ENCODE measurements at places on chromosomes 16 and 17.

DNA sequence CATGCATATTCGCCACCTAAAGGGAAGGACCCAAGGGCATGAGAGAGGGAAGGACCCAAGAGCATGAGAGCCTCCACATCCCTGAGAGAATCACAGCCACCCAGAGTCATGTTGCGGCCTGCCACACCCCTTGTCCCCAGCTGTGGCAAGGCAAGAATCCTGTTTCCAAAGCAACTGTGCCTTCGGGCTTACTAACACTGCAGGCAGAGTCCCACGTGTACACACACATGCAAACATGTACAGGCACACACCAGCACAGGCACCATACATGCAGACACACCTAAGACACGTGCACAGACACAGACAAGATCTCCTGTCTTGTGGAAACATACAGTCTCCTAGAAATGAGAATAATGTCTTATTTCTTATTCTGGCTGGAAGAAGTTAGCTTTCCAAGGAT, 92.4 kb upstream of the CDYL2 start:
- DNase-seq = no peak

GRCh38 chr17:74737299-74738050, 419 bp downstream of the RAB37 start:
- DNase-seq = peak; percentile 52

DNA sequence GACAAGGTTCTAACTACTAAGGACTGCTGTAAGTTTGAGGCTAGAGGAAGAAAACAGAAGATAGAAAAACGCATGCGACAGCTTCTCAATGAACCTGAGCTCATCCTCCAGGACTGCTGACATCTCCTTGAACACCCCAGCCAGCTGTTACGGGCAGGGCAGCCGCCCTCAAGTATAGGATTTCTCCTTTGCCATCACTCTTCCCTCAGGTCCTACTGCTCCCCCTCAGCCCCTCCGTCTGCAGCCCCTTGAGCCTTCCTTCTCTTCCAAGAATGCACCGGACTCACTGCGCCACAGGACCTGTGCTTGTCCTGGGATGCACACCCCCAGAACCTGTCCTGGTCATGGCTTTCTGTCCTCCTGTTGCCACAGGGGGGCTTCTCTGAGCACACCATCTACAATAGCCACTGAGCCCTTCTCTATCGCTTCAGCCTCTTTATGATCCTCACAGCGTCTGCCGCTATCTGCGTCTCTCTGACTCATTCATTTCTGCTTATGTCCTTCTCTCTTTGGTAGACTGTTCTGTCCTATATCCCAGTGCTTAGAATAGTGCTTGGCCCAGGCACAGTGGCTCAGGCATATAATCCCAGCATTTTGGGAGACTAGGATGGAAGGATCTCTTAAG, 15.7 kb upstream of the XYLT2 start:
- no peak for DNase-seq

DNA sequence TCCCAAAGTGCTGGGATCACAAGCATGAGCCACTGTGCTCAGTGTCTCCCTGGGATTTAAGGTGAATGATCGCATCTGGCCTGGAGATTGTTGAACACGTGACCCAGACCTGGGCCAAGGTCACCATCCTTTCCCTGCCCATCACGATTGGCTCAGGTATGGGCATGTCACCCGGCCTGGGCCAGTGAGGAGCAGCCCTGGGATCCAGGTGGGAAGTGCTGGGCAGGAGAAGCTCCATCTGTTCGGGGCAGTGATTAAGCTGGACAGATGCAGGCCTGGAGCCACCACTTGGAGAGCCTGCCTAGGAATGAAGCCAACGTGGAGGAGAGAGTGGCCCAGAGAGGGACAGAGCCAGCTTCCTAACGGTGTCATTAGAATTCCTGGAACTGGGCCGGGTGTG, 6.8 kb downstream of the LAT start:
- no peak for DNase-seq

GRCh38 chr17:49339354-49339753, 22.7 kb downstream of the ZNF652 start:
- no peak for DNase-seq

DNA sequence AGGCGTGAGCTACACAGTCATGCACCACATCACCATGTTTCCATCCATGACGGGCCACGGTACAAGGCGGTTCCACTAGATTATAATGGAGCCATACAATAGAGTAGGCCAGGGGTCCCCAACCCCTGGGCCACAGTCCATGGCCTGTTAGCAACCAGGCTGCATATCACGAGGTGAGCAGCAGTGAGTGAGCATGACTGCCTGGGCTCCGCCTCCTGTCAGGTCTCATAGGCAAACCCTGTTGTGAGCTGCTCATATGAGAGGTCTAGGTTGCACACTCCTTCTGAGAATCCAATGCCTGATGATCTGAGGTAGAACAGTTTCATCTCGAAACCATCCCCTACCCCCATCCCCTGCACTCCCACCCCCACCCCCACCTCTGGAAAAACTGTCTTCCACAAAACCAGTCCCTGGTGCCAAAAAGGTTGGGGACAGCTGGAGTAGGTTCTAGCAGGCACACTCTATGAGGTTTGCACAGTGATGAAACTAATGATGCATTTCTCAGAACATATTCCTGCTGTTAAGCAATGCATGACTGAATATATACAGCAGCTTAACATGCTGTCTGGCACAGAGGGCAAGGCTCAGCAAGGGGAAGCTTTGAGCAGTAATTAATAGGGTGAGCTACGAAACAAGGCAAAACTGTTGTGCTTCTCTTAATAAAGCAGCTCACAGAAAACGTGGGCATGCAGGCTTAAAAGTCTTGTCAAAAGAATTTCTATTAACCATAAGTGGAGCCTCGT, 108.0 kb downstream of the VPS53 start:
- no peak for DNase-seq

GRCh38 chr17:55895112-55895759, 144.4 kb downstream of the PCTP start:
- DNase-seq = no peak

DNA sequence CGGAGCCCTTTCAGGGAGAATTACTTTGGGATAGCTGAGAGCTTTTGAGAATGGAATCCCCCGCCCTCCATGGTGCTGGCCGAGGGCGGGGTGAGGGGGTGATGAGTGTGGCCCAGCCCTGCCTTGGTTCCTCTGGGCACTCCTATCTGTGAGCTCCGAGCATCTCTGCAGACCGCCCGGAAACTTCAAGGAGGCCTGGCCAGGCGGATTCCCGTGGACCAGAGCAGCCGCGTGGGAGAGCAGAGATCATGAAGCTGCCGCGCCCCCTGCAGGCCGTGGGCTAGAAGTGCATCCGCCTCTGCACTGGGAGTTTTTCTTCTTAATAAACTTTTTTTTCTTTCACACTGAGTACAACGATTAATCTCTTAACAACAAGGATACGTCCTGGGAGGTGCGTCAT, 392.9 kb upstream of the EEF2KMT start:
- DNase-seq = peak; percentile 69

- DNase-seq = no peak
Observed at GRCh38 chr17:73630531-73630930, 13.7 kb downstream of the SDK2 start.

GRCh38 chr17:60630352-60630751, 30.4 kb downstream of the PPM1D start:
- DNase-seq = no peak

GRCh38 chr16:6124136-6124535, 1026.5 kb upstream of the EEF2KMT start:
- no peak for DNase-seq

- DNase-seq = no peak
Observed at GRCh38 chr17:35733366-35733765, 1.9 kb downstream of the RASL10B start.

GRCh38 chr17:59863616-59864015, 29.1 kb downstream of the TUBD1 start:
- no peak for DNase-seq

- DNase-seq = no peak
Observed at GRCh38 chr17:61313461-61314326, 85.9 kb upstream of the TBX2 start.

- no peak for DNase-seq
Observed at GRCh38 chr17:65079489-65079900, 23.0 kb upstream of the GNA13 start.

DNA sequence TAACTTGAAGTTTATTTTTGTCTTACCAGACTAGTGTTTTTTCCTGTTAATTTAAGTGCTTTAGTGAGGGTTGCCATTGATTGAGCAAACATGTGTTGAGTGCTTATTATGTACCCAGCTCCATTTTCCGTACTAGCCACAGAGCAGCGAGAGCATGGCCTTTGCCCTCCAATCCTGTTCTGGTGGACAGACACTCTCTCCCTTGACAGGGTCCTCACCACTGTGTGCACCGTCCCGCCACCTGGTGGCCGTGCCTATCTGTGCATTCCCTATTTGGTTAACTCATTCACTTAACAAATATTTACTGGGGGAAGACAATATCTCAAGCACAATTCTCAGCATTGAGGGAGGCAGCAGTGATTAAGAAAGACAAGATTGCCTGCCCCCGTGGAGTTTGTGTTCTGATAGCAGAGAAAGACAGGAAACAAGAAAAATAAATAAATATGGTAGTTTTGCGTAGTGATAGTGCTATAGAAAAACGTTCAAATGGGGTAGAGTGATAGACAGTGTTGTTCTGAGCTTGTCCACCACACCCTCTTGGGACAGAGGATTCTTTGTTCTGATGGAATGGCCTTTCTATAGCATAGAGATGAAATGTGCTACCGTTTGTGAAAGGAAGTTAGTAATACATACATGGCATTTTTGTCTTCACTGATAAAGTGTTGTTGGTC, 13.0 kb downstream of the CDH13 start:
- peak; percentile 47 for DNase-seq

GRCh38 chr17:5464717-5465507, 3.9 kb downstream of the DHX33 start:
- DNase-seq = no peak

DNA sequence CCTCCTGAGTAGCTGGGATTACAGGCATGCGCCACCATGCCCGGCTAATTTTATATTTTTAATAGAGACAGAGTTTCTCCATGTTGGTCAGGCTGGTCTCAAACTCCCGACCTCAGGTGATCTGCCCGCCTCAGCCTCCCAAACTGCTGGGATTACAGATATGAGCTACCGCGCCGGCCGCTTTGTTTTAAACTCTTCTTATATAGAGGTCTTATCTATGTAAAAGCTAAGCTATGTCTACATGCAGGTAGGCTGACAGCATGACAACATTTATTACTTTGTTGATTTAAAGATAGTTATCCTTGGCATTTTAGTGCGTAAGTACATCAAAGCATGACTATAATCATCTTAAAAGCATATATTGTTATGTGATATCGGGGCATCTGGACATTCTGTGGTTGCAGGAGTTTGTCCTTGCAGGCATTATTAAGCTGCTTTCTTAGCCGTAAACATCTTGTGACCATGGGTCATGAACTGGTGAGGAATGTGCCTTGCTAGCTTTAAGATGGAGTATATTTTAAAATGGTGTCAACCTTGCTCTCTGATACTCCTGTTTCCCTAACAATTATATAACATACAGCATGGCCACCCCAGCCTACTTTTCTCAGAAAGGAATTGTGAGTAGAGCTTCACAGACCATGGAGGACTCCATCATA, 45.8 kb upstream of the TAOK1 start:
- no peak for DNase-seq

DNA sequence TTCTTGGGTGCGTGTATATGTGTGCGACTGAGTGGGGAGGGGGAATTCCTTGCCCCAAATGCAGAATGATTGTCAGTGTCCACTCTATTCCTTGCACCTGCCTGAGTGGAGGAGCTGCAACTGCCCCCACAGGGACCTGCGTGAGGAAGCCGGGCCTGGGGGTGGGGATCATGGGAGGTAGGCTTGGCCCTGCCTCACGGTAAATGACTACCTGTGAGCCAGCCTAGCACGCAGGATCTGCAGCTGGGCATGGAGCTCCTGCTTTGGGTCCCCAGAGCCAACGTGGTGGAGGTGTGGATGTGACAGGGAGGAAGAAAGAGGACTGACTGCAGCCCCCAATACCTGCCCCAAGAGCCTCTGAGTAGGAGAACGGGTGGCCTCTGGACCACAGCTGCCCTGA, 77.0 kb upstream of the GAS7 start:
- no peak for DNase-seq

- no peak for DNase-seq
Observed at GRCh38 chr16:30567160-30567990, 4.1 kb downstream of the ZNF688 start.

DNA sequence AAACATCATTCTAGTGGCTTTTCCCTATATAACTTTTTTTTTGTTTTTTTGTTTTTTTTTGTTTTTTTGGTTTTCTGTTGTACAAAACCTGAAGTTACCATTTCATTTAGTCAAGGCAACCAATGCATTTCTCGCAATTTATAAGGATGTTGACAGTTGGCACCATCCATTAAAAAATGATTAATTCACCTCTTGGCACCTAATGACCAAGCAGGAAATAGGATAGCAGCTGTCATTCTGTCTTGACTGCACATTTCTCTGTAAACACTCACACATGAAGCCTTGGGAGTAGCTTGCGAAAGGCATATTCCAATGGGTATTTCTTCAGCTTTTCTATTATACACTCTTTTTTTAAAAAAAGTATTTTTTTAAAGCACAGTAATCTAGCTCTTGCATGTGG, 77.5 kb downstream of the SYCE1L start:
- DNase-seq = no peak

DNA sequence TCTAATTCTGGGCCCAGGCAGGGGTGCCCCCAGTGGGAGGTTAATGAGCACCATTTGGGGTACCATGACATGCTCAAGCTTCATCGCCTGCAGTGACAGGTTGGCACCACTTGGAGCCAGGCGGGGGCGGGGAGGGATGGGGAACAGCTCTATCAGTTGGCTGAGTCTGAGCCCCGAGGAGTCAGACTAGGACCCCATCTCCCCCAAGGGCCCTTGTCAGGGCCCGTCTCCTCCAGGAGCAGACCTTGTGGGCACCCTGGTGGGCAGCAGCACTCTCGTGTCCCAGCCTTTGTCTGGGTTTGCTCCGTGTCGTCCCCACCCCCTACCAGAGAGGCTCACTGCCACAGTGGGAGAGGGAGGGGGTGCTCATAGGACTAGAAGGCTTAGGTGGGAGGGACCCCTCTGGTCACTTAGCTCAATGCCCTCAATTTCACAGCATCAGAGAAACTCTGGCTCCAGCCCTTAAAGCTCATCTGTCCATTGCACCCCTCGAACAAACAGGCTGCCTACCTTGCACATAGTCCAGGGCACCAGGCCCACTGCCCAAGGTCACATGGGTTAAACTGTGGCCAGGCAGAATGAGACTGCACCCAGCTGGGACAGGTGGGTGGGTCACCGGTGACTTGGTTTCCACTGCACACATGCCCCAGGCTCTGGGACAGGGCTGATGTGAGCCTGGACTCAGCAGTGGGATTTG, 4.1 kb downstream of the PPP1R9B start:
- no peak for DNase-seq
